SJCRH30 (cell line): ENCODE measurements at places on chromosomes 2 and 18. TPM values are rescaled to one million over a fixed set of nuclear protein-coding genes. Genes with fewer than 3 reads are reported as not detected.

GATA6 gene
- total RNA-seq = 0.69 and 1.1 TPM in 2 replicates

COL5A2 gene
- 215 and 218 TPM in 2 replicates for total RNA-seq

PAX3 gene
- total RNA-seq = 116 and 117 TPM in 2 replicates

GRB14 gene
- not detected in 2 replicates for total RNA-seq

PRSS56 gene
- total RNA-seq = 0.38 and 0.48 TPM in 2 replicates

DNA sequence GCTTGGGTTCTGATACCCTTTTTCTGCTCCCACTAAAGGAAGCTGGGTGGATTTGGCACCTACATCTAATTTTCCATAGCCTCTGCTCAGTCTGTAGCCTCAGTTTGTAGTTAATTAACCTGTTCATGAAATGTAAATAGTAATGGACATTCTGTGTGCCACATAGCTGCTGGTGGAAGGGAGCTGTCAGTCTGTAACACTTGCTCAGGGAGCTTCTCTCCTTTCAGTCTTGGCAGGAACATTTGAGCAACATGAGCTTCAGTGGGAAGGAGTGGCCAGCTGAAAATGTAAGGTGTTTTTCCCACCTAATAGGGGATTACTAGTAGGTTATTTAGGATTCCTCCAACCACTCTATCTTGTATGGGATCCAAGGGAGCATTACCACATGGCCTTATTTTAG lies 203.4 kb downstream of the ASXL3 start:
- H3K4me3 ChIP-seq = no peak overlapping the region
- H3K27me3 ChIP-seq = no peaks in the 10 kb centered on the region
- no peaks in the 10 kb centered on the region for H3K4me1 ChIP-seq
- no peak overlapping the region for H3K27ac ChIP-seq
- H3K36me3 ChIP-seq = no peaks in the 10 kb centered on the region

- no peak for DNase-seq
- no peak overlapping the region for H3K27ac ChIP-seq
- H3K27me3 ChIP-seq = no peaks in the 10 kb centered on the region
- no peaks in the 10 kb centered on the region for H3K4me1 ChIP-seq
- no peak overlapping the region for H3K4me3 ChIP-seq
These were observed 10.8 kb downstream of the IWS1 start for GRCh38 chr2:127515383-127515915.

- H3K36me3 ChIP-seq = no peaks in the 10 kb centered on the region
- H3K4me3 ChIP-seq = no peak overlapping the region
- no peaks in the 10 kb centered on the region for H3K27me3 ChIP-seq
- H3K27ac ChIP-seq = no peak overlapping the region
- no peak for DNase-seq
- no peaks in the 10 kb centered on the region for H3K4me1 ChIP-seq
These were observed 33.2 kb upstream of the CWC22 start for GRCh38 chr2:180040146-180040925.

GRCh38 chr2:42376758-42377157 lies 15.7 kb upstream of the COX7A2L start:
- DNase-seq = no peak
- no peak overlapping the region for H3K27ac ChIP-seq
- no peak overlapping the region for H3K4me3 ChIP-seq
- no peaks in the 10 kb centered on the region for H3K4me1 ChIP-seq
- no peaks in the 10 kb centered on the region for H3K36me3 ChIP-seq

- peaks cover 3% of the 10 kb centered on the region; the same call in 1 of the 2 replicates for H3K4me1 ChIP-seq
- H3K27ac ChIP-seq = no peak overlapping the region
- DNase-seq = no peak
- H3K4me3 ChIP-seq = no peak overlapping the region
- H3K27me3 ChIP-seq = no peaks in the 10 kb centered on the region
- H3K36me3 ChIP-seq = no peaks in the 10 kb centered on the region
These were observed 10.3 kb downstream of the ERBB4 start for GRCh38 chr2:212528106-212528856.

GRCh38 chr2:190413421-190413820 lies 5.3 kb downstream of the MFSD6 start:
- H3K27me3 ChIP-seq = 0 out of 2 replicates have a peak, but pooled peaks cover 3% of the 10 kb centered on the region
- no peak overlapping the region for H3K27ac ChIP-seq
- H3K4me3 ChIP-seq = no peak overlapping the region
- H3K4me1 ChIP-seq = peaks cover 5% of the 10 kb centered on the region
- DNase-seq = no peak

DNA sequence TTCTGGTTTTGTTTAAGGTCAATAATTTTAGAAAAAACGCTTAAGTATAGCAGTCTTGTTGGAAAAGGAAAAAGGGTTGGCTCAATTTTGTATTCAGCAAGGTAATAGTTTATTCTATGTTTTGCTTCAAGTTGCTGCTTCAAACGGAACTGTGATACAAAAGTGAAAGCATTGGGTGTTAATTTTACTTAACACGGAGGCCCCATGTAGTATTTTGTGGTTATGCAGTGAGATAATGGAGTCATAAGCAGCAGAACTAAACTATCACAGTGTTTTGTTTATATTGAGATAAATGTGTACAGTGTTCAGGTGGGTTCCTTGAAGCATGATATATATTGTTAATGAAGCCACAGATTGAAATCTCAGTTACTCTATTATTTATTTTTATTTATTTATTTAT lies 67.0 kb upstream of the LYPD6B start:
- no peak overlapping the region for H3K27ac ChIP-seq
- H3K4me1 ChIP-seq = no peaks in the 10 kb centered on the region
- no peaks in the 10 kb centered on the region for H3K27me3 ChIP-seq
- no peak overlapping the region for H3K4me3 ChIP-seq

GRCh38 chr2:185785156-185785555 lies 46.6 kb downstream of the FSIP2 start:
- no peaks in the 10 kb centered on the region for H3K4me1 ChIP-seq
- H3K36me3 ChIP-seq = 0 out of 2 replicates have a peak, but pooled peaks cover 2% of the 10 kb centered on the region
- H3K4me3 ChIP-seq = no peak overlapping the region

DNA sequence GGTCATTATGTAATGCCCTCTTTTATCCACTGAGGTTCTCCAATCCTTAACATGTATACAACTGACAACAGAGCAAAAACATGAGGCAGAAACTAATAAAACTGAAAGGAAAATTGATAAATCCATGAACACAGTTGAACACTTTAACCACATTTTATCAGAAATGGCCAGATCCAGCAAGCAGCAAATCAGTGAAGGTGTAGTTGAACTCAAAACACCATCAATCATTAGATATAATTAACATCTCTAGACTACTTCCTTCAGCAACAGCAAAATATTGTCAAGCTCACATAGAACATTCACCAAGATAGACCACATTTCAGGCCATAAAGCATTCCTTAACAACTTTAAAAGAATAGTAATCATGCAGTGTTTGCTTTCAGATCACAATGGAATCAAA lies 72.9 kb downstream of the HS6ST1 start:
- H3K27me3 ChIP-seq = no peaks in the 10 kb centered on the region
- no peak overlapping the region for H3K27ac ChIP-seq
- H3K36me3 ChIP-seq = no peaks in the 10 kb centered on the region
- no peak overlapping the region for H3K4me3 ChIP-seq
- H3K4me1 ChIP-seq = no peaks in the 10 kb centered on the region
- DNase-seq = no peak

DNA sequence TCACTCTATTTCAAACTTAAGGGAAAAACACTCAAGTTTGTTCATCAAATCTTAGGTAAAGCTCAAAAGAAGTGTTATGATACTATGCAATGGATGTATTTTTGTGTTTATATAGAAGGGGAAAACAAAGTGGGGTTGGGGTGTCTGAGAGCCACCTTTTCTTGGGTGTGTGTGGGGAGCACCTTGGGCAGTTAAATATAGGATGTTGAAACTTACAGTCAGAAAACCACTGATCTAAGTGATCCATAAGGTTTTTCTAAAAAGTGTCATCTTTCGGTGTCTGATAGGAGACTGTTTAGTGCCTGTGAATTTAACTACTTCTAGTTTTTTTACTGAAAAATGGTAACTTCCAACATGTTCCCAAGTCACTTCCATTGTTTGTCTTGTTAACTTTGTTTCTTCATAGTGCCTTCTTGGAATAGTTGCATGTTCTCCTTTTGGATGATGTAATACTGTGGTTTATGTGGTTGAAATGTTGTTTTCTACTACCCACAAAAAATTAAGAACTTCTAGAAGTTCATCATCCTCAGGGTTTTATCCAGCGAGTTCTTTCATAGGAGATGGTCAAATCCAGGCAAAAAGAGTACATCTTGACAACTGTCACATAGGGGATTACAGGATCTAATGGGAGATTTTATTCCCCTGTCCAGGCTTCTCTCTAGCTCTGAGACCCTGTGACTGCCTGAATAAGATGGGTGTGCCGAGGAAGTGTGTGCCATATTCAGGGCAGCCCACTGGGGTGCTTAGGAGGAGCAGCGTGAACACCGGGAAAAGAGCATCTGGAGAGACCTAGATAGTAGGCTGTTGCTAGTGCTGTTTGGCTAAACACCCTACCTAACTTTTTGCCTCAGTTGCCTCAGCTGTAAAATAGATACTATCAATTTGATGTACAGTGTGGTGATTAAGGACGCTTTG lies 46.2 kb downstream of the CAB39 start:
- H3K27me3 ChIP-seq = no peaks in the 10 kb centered on the region
- H3K27ac ChIP-seq = no peak overlapping the region

- H3K36me3 ChIP-seq = no peaks in the 10 kb centered on the region
- DNase-seq = no peak
- H3K27ac ChIP-seq = no peak overlapping the region
- peaks cover 4% of the 10 kb centered on the region; the same call in 1 of the 2 replicates for H3K4me1 ChIP-seq
These were observed 71.7 kb downstream of the SMAD7 start for GRCh38 chr18:48879008-48879431.

GRCh38 chr2:45299361-45299760 lies 290.1 kb upstream of the SIX2 start:
- DNase-seq = peak; percentile 67
- peaks cover 15% of the 10 kb centered on the region for H3K4me1 ChIP-seq
- H3K27ac ChIP-seq = no peak overlapping the region
- H3K4me3 ChIP-seq = no peak overlapping the region

- H3K4me1 ChIP-seq = no peaks in the 10 kb centered on the region
- DNase-seq = no peak
- no peaks in the 10 kb centered on the region for H3K27me3 ChIP-seq
- H3K4me3 ChIP-seq = no peak overlapping the region
These were observed 81.4 kb downstream of the DCDC2C start for GRCh38 chr2:3784731-3785130.

DNA sequence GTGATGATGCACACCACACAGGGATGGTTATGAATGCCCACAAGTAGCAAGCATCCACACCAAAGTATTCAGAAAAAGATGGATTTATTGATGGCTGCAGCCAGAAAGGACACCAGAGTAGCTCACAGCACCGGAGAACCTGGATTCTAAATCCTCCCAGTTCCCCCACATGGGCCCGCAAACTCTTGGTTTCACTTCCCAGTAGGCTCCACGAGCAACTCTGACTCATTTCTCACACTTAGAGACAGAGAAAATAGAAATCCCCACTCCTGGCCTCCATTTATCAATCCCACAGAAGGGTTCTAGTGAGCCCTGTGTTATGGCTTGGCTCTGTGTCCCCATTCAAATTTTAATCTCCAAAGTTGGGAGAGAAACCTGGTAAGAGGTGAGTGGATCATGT lies 426.7 kb upstream of the MYT1L start:
- H3K4me3 ChIP-seq = no peak overlapping the region
- H3K27ac ChIP-seq = no peak overlapping the region
- H3K4me1 ChIP-seq = no peaks in the 10 kb centered on the region
- peaks cover 3% of the 10 kb centered on the region; the same call in 1 of the 2 replicates for H3K27me3 ChIP-seq
- H3K36me3 ChIP-seq = no peaks in the 10 kb centered on the region

DNA sequence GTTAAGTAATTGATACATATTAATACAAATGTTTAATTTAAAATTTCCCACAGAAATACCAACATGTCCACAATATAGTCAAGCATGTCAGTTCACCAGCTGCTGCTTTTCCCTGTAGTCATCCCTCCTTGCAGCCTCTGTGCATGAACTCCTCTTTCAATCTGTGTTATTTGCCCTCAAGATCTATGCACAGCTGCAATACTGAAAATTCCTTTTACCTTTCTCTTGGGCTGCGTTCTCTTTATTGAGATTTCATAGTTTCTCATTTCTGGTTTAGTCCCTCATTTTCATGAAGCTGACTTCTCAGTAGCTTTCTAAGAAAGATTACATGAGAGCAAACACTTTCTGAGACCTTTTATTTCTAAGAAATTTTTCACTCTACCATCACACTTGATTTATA lies 464.9 kb downstream of the PARD3B start:
- no peak for DNase-seq
- no peak overlapping the region for H3K4me3 ChIP-seq
- H3K27me3 ChIP-seq = no peaks in the 10 kb centered on the region
- H3K36me3 ChIP-seq = no peaks in the 10 kb centered on the region
- no peak overlapping the region for H3K27ac ChIP-seq
